ENCODE measurements at places on chromosomes 16 and 17.

GRCh38 chr17:79622122-79622601, 11.3 kb upstream of the RBFOX3 start:
- no peak overlapping the region for H3K27ac ChIP-seq
- DNase-seq, result no peak
- H3K4me3 ChIP-seq, result no peak overlapping the region
- peaks cover 9% of the 10 kb centered on the region for H3K27me3 ChIP-seq
- H3K36me3 ChIP-seq, result 0 out of 2 replicates have a peak, but pooled peaks cover 4% of the 10 kb centered on the region

- no peaks in the 10 kb centered on the region for H3K36me3 ChIP-seq
- H3K27ac ChIP-seq, result peak overlapping the region; percentile 56
- H3K4me1 ChIP-seq, result peaks cover 39% of the 10 kb centered on the region
- peaks cover 21% of the 10 kb centered on the region for H3K27me3 ChIP-seq
- peak; percentile 46 for DNase-seq
These were observed 96.6 kb upstream of the SMIM36 start for GRCh38 chr17:55607731-55608341.

- H3K27me3 ChIP-seq, result no peaks in the 10 kb centered on the region
- no peak overlapping the region for H3K27ac ChIP-seq
- no peak overlapping the region for H3K4me3 ChIP-seq
These were observed 77.0 kb upstream of the HS3ST4 start for GRCh38 chr16:25614716-25615265.

GRCh38 chr16:7338826-7339225, 6.2 kb downstream of the RBFOX1 start:
- no peaks in the 10 kb centered on the region for H3K4me1 ChIP-seq
- no peak overlapping the region for H3K27ac ChIP-seq
- H3K27me3 ChIP-seq, result no peaks in the 10 kb centered on the region

DNA sequence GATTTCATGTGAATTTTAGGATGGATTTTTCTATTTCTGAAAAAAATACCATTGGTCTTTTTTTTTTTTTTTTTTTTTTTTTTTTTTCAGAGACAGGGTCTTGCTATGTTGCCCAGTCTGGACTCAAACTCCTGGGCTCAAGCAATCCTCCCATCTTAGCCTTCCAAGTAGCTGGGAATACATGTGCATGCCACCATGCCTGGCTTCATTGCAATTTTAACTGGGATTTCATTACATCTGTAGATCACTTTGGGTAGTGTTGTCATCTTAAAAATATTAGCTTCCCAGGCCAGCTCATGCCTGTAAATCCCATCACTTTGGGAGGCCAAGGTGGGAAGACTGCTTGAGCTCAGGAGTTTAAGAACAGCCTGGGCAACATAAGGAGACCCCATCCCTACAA, 54.8 kb downstream of the TOM1L2 start:
- H3K4me3 ChIP-seq, result no peak overlapping the region
- peaks cover 74% of the 10 kb centered on the region for H3K4me1 ChIP-seq

GRCh38 chr17:50469671-50470305, 1.1 kb upstream of the CHAD start:
- no peaks in the 10 kb centered on the region for H3K36me3 ChIP-seq
- H3K4me1 ChIP-seq, result no peaks in the 10 kb centered on the region
- H3K4me3 ChIP-seq, result no peak overlapping the region
- no peak overlapping the region for H3K27ac ChIP-seq
- peaks cover 23% of the 10 kb centered on the region for H3K27me3 ChIP-seq
